NK-92 treated with Interleukin-12 subunit alpha and Interleukin-12 subunit beta, amount 100 ng/mL, for 24 hours (cell line): ENCODE measurements at places on chromosomes 6 and 20.

DNA sequence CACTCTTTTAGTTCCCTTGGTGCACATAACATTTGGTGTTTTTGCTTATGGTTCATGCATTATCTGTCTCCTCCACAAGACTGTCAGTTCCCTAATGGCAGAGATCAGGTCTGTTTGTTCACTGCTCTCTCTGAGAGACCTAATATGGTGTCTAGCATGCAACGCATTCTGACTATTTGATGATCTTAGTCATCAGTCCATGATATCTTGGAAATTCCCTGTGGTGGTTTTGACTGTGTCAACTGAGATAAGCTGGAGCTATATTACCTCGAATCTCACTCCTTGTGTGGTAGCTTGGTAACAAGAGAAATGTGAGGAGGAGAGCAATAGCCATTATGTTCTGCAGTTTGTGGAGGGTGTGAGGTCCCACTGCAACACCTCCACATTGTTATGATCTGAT lies 229.8 kb downstream of the FRK start:
- no peak for DNase-seq

DNA sequence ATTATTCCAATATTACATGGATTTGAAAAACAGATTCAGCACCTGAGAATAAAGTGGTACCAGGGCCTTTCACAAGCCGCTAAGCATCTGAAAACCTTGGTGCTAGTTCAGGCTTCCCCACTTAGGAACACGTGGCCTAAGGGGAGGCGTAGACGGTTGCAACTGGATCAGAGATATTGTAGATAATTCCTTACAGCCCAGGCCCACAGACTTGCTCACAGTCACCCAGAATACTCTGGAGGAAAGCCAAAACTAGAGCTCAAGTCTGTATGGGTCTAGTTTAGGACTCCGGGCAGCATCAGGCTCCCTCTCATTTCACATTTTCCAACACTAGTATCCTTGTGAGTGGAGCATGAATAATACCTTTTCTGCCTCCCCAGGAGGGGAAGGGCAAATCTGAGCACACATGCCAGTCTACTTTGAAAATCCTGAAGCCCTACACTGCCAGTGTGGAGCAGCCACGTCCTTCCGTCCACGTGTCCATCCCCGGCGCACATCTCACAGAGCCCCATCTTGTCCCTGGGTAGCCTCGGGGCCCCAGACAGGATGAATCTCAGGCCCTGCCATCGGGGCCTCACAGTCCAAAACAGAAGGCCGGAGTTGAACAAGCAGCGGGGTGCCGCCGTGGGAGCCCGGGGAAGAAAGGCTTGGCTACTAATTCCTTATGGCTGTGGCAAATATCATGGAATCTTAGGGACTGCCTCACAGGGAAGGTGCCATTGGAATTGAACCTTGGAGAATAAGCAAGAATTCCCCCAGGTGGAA lies 299.3 kb downstream of the NRN1 start:
- DNase-seq, result no peak

DNA sequence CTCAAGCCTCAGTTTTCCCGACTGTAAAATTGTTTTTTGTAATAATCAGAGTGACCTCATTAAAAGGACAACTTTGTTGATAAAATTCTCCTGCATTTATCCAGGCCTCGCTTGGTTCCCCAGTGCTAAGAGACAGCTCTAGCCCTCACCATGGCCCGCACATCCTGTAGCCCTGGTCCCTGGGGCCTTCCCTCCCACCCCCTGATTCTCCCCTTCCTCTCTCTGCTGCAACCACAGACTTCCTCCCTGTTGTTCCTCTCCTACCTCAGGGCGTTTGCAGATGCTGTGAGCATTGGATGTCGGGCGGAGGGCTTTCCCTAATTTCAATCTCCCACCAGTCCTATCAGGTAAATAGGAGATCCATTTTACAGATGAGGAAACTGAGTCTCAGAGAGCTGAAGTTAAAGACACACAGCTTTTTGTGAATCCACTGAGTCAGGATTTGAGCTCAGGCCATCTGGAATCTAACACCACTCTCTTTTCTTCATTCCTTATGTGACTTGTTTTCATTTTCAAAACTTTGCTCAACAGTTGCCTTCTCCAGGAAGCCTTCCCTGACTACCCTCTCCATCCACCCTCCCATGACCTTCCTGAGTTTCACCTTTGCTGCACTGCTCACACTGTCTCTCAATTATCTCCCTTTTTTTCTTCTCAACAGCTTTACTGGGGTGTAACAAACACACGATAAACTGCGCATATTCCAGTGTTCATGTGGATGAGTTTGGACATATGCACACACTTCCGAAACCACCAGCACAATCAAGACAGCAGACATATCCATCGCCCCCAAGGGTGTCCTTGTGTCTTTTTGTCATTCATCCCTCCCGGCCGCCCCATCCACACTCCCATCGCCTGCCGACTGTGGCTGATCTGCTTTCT lies 107.1 kb downstream of the CEBPB start:
- peak; percentile 26 for DNase-seq

- peak; percentile 79 for DNase-seq
Observed at GRCh38 chr20:32972181-32973076, 31.8 kb downstream of the SUN5 start.

- DNase-seq, result no peak
Observed at GRCh38 chr6:169424821-169425240, 171.2 kb upstream of the THBS2 start.

- no peak for DNase-seq
Observed at GRCh38 chr6:30200551-30201281, 12.5 kb downstream of the TRIM26 start.

GRCh38 chr6:142026471-142026870 lies 106.3 kb upstream of the GJE1 start:
- DNase-seq, result no peak

DNA sequence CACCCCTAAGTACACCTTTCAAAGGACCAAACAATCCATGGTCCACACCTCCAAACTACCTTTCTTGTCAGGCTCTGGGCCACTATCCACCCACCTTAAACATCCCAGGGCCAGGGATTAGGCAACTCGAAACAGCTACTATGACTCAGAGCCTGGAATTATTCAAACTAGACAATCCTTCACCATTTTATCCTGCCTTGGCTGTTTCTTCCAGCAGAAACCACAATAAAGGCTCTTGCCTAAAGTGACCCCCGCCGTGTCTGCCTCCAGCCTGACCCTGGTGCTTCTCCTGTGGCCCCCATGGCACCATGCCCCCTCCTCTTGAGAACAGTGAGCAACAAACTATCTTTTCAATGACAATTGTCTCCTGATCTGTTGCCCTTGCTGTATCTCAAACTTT lies 195.5 kb downstream of the EPM2A start:
- no peak for DNase-seq
